ENCODE measurements at places on chromosomes 13 and 19.

DNA sequence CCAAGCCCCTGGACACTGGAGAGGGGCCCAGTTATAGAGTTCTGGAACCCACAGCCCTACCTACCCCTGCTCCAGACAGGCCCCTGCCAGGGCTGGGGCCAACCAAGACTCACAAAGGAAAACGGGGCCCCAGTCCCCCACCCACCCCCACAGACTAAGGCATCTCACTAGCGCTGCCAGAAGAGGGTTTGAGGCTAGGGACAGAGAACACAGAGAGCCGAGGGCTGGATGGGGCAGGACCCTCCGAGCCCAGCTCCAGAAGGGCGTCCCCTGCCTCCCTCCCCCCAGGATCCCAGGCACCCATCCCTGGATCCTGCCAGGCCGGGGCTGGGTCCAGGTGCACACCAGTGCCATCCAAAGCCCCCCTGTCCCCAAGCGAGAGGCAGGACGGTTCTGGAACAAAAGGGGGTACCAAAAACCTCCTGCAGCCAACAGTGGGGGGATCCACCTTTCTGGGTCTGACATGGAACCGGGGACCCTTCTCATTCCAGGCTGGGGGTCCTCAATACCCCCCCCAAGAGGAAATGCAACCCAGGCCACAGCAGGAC, 4.4 kb upstream of the REXO1 start:
- no peak for DNase-seq

GRCh38 chr19:10648360-10648759, 5.8 kb upstream of the ILF3 start:
- DNase-seq: no peak

- peak; percentile 65 for DNase-seq
Measured at GRCh38 chr13:80083081-80083852, 257.7 kb downstream of the SPRY2 start.

DNA sequence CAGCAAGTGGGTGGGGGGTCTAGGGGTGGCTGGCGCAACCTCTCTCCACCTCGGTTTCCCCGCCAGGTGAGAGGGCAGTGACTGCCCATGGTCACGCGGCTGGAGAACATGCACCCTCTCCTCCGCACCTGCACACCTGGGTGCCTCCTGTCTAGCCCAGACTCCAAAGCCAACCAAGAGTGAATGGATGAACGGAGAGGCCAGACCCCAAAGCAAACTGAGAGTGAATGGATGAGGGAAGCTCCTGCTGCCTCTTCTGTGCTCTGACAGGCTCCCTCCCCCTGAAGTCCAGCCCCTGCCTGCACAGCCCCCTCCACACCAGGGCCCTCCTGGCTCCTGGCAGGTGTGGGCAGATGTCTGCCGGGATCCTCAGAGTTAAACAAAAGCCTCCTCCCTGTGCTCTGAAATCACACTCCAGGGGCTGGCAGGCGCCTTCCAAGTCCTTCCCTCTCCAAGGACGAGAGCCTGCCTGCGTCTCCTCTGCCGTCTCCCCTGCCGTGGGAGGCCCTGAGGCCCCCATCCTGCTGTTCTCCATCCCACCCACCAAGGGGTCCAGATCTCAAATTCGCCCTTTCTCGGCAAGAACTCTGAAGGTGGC, 2.2 kb downstream of the SBNO2 start:
- DNase-seq: no peak

DNA sequence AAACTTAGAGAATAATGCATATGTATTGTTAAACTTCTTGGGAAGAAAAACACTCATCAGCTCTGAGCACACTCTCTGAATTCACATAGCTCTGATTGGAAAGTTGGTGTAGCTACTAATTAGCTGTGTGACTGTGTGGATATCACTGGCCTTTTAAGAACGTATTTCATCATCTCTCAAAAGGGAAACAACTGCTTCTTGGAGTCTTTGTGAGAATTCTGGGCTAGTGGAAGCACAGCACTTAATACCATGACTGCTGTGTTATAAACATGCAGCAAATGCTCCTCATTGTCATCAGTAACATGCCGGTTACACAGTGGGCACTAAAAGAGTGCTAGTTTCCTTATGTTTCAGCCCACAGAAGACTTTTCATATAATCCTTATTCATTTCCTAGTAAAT, 220.9 kb upstream of the CSNK1A1L start:
- no peak for DNase-seq

GRCh38 chr13:70623239-70623638, 515.0 kb upstream of the KLHL1 start:
- peak; percentile 15 for DNase-seq

DNA sequence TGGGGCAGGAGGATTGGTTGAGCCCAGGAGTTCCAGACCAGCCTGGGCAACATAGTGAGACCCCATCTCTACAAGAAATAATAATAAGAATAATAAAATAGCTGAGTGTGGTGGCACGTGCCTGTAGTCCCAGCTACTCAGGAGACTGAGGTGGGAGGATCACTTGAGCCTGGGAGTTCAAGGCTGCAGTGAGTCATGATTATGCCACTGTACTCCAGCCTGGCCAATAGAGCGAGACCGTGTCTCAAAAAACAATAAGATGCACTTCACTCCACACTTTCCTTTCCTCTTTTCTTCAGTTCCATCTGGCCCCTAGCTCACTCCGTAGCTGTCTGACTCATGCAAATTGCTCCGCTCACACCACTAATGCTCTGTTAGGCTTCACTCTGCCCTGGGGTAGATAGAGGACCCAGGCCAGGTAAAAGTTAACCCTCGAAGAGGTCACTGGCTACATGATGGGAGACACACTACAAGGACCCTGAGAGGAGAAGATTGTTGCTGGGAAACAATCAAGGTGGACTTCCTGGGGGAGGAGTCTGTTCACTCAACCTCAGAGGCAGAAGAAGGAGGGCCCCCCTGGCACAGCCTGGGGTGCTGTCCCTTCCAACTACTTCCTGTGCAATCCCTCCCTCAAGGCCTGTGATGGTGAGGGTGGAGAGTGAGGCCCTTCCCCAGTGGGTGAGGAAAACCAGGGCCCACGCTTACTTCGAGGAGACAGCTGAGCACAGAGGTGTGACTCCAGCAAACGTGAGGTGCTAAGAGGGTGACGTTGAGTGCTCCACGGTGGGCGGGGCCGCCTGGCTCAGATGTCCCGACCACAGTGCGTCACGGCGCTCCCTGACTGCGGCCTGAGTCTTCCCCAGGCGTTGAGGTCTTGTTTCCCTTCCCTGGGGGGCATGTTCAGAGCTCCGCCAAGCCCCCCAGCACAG, 8.8 kb upstream of the TNFSF9 start:
- DNase-seq: peak; percentile 32

DNA sequence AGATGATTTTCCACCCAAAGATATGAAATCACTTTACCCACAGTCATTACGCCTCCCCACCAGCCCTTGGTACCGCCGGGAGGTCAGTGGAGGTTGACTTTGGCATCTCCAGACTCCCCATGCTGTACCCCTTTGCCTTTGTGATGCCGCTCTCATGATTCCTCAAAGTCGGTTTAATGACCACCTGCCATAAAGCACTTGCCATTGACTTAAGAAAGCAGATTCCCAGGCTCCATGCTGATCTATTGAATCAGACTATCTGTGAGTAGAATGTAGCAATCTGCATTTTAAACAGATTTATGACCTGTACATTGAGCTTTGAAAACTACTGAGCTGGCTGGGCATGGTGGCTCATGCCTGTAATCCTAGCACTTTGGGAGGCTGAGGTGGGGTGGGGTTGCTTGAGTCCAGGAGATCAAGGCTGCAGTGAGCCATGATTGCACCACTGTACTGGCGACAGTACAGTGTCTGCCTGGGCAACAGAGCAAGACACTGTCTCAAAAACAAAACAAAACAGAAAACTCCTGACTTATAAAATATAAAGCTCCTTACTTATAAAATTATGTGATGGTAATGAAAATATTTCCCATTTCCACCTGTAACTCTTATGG, 235.2 kb downstream of the KLF5 start:
- no peak for DNase-seq

DNA sequence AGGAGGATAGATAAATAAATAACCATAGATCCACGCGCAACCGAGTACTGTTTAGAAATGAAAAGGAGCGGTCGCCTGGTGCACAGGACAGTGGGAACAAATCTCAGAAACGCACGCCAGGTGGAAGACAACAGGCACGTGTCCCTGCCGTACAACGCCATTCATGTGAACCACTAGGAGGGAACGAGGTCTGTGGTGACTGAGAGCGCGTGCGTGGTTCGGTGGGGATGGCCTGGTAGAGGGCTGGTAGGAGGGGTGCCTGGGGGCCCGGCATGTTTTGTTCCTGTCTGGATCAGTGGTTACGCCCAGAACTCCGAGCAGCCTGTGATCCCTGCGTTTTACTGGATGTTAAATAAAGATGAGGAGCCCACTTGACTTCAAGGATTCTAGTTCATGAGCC, 111.9 kb downstream of the KDM4B start:
- DNase-seq: no peak

DNA sequence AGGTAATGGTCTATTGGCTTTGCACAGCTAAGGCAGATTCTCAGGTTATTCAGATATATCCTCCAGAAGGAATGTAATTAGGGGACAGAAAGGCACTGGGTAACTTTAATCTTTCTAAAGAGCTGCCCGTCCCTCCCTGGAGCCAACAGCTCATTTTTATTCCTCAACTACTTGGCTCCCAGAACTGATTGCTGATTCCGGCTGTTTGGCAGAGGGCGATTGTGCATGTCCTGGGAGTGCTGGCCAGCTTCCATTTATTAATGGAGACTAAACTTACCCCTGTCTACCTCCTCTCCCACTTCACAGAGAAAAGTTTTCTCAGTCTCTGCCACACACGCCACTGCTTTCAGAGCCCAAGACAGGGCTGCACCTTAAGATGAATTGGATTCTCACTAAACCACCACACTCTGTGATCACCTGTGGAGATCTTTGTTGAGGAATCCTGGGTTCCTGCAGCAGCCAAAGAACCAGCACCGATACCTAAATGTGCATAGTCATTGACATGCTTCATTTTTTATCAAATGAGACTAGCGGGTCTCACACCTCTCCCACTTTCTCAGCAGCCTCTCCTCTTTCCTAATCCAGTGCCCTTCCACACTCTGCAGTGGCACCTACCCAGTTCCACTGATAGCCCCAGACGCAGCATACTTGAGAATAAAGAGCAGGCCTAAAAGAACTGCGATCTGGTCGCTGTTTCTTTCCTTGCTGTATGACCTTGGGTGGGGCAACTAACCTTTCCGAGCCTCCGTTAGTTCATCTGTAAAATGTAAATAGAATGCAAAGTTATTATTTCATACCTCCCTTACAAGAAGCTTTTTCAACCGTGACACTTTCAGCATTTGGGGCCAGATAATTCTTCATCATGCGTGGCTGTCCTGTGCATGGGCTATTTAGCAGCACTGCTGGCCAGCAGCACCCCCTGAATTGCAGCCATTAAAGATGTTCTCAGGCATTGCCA, 648.7 kb downstream of the UQCRFS1 start:
- no peak for DNase-seq

- no peak for DNase-seq
Measured at GRCh38 chr13:99314640-99315176, 7.5 kb upstream of the GPR183 start.

- peak; percentile 51 for DNase-seq
Measured at GRCh38 chr19:2027361-2027760, 11.8 kb upstream of the BTBD2 start.

- DNase-seq: no peak
Measured at GRCh38 chr13:40141859-40142555, 486.5 kb downstream of the COG6 start.

DNA sequence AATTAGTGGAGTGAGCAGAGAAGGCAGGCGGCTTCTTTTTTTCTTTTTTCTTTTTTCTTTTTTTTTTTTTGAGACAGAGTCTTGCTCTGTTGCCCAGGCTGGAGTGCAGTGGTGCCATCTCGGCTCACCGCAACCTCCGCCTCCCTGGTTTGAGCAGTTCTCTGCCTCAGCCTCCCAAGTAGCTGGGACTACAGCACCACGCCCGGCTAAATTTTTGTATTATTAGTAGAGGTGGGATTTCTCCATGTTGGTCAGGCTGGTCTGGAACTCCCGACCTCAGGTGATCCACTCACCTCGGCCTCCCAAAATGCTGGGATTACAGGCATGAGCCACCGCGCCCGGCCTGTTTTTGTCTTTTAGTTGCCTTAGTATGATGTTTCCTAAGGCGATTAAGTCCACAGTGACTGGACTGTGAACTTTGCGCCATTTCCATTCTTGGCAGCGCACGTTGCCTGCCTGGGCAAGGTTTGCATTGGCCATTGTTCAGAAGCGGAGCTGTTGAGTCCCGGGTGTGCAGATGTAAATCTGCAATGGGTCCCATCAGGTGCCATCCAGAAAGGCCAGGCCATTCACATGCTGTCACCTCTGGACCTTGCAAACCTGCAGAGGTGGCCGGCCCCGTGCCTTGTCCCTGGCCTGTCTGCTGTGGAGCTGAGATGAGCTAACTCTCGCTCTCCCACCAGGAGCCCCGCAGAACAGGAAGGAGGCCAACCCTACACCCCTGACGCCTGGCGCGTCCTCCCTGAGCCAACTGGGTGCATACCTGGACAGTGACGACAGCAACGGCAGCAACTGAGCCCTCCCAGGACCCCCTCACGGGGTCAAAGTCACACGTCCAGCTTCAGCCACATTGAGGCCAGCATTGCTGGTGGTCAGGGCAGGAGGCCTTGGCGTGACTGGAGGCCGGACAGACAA, 10.9 kb upstream of the SHD start:
- DNase-seq: no peak

- no peak for DNase-seq
Measured at GRCh38 chr13:103184413-103184812, 118.2 kb upstream of the SLC10A2 start.

DNA sequence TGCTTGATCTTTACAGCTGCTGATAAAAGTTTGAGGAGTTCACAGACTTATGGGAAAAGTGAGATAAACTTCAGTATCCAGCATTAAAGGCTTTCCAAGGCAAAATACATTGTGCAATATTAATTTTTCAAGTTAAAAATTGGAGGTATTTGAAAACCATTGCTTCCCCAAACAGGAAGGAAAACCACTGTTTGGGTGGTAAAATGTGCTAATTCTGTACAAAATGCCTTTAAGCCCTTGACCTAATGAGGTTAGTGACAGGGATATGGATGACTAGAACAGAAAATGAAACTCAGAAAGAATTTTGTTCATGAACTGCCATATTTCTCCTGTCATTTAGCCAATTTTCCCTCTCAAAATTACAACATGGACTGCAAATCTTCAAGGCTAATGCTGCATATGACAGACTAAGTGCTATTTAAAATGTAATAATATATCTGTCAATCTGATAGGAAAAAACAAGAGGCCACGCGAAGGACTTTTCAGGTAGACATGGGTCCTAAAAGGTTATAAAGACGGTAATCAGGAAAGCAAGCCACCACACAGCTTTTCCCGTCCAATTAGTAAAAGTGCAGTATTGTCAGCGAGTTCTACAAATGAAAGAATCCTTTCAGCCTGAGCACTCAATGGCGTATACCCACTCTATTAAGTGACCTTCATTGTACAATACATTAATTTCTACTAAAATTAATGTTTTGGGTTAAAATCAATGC, 212.8 kb downstream of the ENOX1 start:
- DNase-seq: no peak

Data from fibroblast of skin of back (primary cell).